ENCODE measurements at places on chromosomes 16 and 17. TPM values are rescaled to one million over a fixed set of nuclear protein-coding genes. Genes with fewer than 3 reads are reported as not detected.

Gene TBC1D28
- polyA plus RNA-seq, result not detected

Gene KRTAP2-3
- not detected for polyA plus RNA-seq

Gene MBTPS1
- polyA plus RNA-seq, result 50.3 TPM

GRCh38 chr16:67184453-67184994 lies 761 bp upstream of the MATCAP1 start:
- no peak for DNase-seq

DNA sequence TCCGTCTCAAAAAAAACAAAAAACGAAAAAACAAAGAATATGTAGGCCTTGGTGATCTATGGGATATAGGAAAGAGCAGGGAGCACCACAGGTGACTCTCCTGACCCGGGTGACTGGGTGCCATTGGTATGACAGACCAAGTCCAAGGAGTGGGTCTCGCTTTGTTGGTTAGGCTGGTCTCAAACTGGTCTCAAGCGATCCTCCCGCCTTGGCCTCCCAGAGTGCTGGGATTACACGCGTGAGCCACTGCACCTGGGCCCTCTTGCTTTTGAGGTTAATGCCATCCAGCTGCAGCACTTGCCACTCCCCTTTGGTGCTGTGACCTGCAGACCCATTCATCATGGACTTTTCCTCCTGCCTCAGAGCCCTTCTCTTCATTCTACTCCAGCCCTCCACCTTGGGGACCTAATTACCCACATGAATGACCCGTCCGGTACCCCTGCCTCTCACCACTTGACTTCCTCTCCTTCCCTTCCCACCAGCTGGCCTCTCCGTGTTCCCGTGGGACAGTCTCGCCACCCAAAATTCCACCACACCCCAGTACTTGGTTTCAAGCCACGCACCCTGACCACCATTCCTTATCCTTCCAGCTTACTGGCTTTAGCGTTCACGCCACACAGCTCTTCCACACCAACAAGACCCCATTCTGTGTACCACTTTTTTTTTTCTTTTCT lies 3.2 kb upstream of the UBE2G1 start:
- DNase-seq, result no peak

- DNase-seq, result no peak
These were observed 18.1 kb upstream of the DLX3 start for GRCh38 chr17:50013079-50013478.

DNA sequence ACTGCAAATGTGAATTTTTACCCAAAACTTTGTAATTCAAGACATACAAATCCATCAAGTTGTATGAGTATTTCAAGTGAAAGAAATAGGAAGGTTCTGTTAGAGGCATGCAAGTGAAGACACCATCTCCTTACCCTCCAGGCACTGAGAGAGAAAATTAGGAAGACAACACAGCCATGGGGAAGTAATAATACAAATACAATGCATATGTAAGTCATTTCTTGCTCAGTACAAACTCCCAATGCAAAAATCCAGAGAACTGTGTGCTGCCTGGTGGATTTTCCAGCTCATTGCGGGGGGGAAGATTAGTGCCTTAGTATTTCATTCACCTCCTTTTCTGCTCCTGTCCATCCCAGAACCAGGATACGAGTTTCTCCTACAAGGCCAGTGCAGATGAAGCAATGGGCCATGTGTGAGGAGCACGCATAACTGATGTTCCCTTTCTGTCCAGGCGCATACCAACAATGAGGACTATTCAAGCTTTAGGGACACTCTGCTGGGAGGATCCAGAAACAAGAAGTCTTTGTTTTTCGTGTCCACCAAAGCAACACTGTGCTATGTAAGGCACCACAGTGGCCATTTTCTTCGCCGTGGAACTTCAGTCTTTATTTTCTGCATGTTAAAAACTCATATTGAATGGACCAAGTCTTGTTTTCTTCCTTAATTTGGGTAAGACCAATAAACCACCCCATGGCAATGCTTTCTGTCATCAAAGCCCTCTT lies 143.7 kb upstream of the RCVRN start:
- DNase-seq, result no peak

All from A549 (cell line).